Osteoblast (primary cell): ENCODE measurements at places on chromosomes 2 and 18. TPM values are rescaled to one million over a fixed set of nuclear protein-coding genes. Genes with fewer than 3 reads are reported as not detected.

DNA sequence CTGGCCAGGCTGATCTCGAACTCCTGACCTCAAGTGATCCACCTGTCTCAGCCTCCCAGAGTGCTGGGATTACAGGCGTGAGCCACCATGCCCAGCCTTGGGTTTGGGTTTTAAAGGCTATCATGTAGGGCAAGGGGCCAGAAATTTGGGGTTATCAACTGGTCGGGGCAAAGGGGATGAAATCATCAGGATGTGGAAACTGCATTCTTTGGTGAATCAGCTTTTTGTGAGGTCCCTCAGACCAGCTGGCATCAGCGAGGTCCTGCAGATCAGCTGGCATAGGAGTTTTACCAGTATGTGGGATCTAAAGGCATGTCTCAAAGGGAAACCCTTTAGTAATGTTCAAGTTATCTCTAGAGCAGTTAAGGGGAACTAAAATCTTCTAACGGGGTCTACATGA lies 6.4 kb upstream of the GEMIN6 start:
- peak; percentile 91 for DNase-seq

- no peak for DNase-seq
These were observed 16.4 kb upstream of the CD28 start for GRCh38 chr2:203690117-203690431.

Gene RTP5
- total RNA-seq: not detected in 2 replicates

DNA sequence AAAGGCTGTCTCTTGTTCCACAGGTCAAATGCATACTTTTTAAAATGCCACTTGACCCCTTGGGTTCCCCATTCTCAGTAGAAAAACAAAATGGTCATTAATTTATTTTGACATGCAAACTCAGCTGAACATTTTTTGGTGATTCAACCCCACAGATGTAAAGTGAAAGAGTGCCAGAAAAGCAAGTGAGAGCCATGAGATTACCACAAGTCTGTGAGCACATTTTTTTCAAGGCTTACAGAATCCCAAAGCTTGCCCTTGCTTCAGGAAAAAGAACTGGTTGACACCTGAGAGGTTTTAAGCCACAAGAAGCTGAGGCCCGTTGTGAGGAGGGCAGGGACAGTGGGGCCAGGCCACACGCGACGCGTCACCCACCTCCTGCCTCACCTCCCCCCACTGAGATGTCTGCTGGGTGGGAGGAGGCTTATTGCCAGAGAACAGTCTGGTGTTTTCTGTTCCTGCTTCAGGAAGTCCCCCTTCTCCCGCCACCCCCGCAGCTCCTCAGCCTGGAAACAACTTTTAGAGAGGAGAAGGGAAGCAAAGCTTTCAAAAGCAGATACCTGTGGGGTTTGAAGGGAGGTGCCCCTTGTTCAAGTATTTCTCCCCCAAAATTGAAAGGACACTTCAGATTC lies 70.4 kb upstream of the CYP1B1 start:
- peak; percentile 67 for DNase-seq

DNA sequence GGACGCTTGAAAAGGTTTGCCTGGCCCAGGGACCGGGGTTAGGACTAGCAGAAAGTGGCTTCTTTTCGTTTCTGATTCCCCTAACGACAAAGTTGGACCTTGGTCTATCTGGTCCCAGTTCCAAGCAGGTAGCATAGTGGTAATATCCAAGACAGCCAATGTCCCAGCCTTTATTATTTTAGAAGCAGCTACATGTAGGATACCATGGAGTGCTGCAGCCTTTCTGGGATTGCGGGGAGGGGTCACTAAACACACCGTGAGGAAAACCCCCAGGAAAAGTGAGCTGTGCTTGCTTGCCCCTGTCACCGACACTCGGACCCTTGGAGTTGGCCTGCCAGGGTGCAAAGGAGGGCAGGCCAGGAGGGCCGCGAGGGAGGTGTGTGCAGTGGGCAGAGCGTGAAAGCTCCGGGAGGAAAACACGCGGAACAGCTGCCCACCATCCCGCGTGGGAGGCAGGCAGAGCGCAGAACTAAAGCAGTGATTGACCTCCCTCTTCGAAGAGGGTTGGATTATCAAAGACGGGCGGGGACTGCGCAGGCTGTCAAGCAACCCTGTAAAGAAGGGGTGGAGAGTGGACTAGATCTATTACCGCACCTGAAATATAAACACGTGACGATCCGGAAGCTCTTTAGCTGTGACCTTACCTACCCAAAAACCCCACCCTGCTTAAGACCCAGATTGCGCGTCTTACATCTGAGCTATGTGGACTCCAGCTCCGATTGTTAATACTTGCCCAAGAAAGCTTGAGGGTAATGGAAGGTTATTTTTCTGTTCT lies 624 bp upstream of the MAP4K3 start:
- DNase-seq: peak; percentile 86

DNA sequence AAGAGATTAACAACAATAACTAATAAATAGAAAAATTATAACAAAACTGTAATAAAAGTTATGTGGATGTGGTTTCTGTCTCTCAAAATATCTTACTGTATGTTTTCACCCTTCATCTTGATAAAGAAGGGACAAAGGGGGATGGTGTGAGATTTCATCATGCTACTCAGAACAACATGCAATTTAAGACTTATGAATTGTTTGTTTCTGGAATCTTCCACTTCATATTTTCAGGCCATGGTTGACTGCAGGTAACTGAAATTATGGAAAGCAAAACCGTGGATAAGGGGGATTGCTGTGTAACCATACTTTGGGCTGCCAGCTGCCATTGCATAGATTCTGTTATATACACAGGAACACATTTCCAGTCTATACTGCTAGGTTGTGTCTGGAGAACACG lies 45.6 kb downstream of the NEB start:
- DNase-seq: no peak

- DNase-seq: no peak
These were observed 61.9 kb downstream of the LHCGR start for GRCh38 chr2:48693645-48694044.

DNA sequence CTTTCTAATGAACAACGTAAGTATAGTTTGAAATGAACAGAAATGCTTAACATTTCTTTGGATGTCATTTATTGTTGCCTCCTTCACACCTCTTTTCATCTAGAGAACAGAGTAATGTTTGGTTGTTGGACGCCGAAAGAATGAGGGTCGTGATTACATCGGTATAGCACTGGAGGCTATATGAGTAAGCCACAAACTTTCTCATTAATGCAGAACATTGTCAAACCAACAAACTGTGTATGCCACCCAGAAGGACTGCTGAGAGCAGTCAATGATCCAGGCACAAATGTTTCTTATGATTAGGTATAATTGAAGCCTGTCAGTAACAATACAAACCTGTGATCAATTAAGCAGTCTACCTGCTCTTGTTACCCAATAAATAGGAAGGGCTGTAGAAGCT lies 1494.7 kb upstream of the NXPH2 start:
- DNase-seq: no peak

DNA sequence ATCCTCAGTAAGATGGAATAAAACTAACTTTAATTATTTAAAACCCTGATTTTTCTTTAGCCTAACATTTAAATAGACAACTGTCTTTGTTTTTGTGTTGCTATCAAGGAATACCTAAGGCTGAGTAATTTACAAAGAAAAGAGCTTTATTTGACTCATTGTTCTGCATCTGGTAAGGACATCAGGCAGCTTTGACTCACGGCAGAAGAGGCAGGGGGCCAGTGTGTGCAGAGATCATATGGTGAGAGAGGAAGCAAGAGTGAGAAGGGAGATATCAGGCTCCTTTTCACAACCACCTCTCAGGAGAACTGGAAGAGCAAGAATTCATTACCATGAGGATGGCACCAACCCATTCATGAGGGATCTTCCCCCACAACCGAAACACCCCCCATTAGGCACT lies 64.6 kb upstream of the TFPI start:
- no peak for DNase-seq

GRCh38 chr2:206642075-206643025 lies at the start of gene FAM237A:
Gene FAM237A, plus strand, starts transcription at chr2:206642487. Its CDS starts 1,750 bp downstream, at chr2:206644237.
- peak; percentile 80 for DNase-seq

GRCh38 chr2:196247114-196247975 lies 76.0 kb upstream of the STK17B start:
- no peak for DNase-seq

Gene RBMS1
- 102 and 111 TPM in 2 replicates for total RNA-seq

Gene ZSWIM2
- total RNA-seq: 0.29 TPM in 1 of 2 replicates, not detected in the other

Gene POTEF
- 0.29 TPM in 1 of 2 replicates, not detected in the other for total RNA-seq

Gene ALK
- total RNA-seq: under 0.01 and 0.29 TPM in 2 replicates

DNA sequence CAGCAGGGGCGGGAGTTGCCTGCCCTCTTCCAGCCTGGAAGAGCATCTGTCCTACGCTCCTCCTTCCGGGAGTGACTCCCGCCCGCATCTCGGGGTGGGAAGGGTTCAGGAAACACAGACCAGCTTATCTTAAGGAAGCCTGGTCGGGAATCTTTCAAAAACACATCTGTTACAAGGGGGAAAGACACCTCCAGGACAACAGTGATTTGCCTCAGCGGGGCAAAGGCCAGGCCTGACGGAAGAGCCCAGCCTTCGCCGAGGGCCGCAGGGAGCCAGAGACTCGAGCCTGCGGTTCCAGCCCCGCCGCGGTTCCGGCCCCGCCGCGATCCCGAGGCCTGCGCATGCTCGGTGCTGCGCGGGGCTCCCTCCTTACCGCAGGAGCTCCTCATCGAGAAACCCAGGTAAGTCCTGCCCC lies 38.1 kb upstream of the TGIF1 start:
- peak; percentile 74 for DNase-seq
